ENCODE measurements at places on chromosomes 13 and 19. TPM values are rescaled to one million over a fixed set of nuclear protein-coding genes. Genes with fewer than 3 reads are reported as not detected.

Gene SELENOV
- total RNA-seq = not detected

- DNase-seq = no peak
Measured at GRCh38 chr13:113628291-113629270, 29.4 kb downstream of the ATP4B start.

DNA sequence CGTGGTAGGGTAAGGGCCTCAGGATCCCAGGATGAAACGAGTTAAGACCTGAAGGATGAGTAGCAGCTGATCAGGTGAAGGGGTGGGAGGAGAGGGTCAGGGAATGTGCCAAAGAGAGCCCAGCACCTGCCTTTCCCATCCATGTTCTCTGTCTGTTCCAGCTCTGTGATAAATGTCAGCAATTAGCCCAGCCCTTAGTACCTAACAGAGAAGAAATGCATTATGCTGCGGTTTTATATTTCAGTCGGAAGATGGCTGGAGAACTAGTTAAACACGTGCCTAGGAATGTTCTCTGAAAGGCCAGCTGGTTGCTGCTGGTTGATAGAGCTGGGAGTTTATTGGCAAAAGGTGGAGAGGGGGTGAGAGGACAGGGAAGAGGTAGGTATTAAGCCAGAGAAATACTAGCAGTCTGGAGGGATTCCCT is 268.2 kb downstream of the SHISA2 start:
- no peak for DNase-seq

DNA sequence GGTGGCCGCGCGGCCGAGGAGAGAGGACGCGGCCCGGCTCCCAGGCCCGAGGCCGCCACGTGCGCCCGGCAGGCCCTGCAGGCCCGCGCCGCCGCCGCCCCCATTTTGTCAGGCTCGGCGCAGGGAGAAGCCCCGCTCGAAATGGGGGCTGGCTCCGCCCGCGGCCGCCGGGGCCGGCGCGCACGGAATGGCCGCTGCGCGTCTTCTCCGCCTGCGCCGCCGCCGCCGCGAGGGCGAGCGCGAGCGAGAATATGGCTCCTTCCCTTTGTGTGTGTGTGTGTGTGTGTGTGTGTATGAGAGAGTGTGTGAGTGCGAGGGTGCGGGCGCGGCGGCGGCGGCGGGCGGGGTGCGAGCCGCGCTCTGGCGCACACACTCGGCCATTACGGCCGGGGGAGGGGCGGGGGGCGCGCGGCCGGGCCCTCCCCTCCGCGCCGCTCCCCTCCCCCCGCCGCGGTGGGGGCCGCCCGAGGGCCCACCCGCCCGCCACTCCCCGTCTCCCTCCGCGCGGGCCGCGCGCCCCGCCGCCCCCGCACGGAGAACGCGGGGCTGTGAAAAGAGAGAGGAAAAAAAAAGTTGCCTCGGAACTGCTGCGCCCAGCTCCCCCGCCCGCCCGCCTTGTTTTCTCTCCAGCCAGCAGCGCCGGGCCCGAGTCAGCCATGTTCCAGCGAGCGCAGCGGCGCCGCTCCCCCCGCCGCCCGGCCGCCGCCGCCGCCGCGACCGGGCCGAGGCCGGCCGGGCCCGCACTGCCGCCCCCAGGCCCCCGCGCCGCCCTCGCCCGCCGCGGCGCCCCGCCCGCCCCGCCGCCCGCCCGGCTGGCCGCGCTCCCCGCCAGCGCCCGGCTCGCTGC is 1.0 kb downstream of the HMGB1 start:
- DNase-seq = peak; percentile 79

- no peak for DNase-seq
Measured at GRCh38 chr13:76440568-76440967, 445.6 kb downstream of the KCTD12 start.

Gene MEF2B
- 0.27 TPM for total RNA-seq

- DNase-seq = peak; percentile 57
Measured at GRCh38 chr19:5059213-5059574, 90.3 kb downstream of the KDM4B start.

DNA sequence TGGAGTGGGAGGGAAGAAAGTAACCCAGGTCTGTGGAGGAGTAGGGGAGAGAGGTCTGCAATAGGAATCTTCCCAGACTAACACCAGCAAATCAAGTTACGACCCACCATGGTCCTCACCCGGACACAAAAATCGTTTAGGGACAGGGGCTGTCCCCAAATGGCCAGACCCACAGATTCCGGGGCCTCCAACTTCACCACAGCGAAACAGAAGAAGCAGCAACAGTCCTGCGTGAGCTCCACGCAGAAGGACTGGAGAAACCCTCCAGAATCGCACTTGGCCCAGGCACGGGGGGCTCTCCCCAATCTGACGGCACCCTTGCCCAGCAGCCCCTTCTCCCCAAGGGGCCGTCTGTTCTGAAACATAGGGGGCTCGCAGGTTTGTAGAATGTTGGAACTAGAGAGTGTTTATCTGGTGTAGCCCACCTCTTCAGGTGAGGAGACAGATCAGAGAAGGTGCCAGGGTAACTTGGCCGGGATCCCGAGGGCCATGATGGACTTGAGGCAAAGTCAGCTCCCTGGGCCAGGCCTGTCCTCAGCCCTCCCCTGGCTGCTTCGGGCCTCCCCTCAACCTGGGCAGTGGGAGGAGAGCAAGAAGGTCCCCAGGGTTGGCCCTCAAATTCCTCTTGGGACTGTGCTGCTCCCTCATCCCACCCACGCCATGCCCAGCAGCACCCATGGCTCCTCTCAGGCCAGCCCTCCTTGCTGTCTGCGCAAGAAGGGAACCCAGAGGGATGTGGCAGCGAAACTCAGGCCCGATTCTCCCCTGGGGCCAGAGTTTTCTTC is 82.5 kb upstream of the GPR183 start:
- no peak for DNase-seq

Gene HS6ST3
- 35.0 TPM for total RNA-seq

- DNase-seq = no peak
Measured at GRCh38 chr13:104584481-104584880, 1518.3 kb upstream of the SLC10A2 start.

Measured in cerebellum (tissue), 4 donors.